ENCODE measurements at places on chromosomes 16 and 17.
A peak's percentile ranks its signal among the peaks of the same experiment; 100 is the strongest.

DNA sequence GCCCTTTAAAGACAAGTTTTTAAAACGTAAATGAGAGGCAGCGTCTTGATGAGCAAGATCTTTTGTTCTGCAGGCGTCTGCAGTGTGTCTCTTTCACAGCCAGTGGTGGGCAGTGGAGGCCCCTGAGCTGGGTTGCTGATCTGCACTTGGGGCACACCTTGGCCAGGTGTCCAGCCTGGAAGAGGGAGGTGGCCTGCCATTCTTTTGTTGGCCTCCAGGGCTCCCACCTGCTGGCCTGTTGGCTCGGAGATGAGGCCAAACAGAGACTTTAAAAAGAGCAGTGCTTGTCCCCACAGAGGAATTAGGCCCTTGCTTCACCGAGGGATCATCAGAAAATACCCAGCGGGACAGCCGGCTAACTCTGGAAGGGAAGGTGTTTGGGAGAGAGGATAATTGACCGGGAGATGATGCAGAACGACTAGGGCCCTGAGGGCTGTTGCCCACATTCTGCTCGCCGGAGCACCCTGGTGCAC lies 145.9 kb upstream of the PLCG2 start:
- peak; percentile 12 for DNase-seq

DNA sequence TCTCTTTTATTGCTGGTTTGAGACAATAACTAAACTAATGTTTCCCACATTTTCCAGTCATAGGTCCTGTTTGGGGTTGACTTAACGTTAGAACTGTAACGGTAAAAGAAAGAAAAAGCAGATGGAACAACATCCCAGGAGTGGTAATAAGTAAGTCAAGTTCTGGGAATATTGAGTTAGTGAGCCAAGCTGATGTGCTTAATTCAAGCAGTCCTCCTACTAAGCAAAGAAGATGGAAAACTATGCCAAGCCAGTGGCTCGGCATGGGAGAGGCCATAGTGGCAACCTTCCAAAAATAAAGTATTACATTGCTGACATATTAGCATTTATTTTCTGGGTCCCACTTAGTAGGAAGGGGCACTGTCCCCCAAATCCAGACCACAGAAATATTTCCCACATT lies 161.7 kb upstream of the CDH5 start:
- no peak for DNase-seq

DNA sequence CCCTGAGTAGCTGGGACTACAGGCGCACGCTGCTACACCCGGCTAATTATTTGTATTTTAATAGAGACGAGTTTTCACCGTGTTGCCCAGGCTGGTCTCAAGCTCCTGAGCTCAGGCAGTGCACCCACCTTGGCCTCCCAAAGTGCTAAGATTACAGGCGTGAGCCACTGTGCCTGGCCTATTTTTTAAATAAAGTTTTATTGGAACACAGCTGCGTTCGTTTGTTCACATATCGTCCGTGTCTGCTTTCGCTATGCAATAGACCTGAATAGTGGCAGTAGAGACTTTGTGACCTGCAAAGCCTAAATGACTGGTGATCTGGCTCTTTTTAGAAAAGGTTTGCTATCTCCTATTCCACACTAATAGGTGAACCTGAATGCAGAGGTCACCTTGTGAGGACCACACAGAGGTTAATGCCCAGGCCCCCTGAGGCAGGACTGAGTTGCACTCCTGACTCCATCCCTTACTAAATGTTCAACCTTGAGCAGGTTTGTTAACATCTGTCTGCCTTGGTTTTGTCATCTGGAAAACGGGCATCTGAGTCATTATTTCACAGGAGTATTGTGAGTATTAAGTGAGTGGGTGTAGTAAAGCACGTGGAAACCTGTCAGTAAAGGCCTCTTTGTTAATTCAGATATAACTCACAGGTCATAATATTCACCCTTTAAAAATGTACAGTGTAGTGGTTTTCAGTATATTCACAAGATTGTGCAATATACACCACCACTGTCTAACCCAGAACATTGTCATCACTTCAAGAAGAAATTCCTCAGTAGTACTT lies 157.5 kb upstream of the CACNG5 start:
- no peak for DNase-seq

DNA sequence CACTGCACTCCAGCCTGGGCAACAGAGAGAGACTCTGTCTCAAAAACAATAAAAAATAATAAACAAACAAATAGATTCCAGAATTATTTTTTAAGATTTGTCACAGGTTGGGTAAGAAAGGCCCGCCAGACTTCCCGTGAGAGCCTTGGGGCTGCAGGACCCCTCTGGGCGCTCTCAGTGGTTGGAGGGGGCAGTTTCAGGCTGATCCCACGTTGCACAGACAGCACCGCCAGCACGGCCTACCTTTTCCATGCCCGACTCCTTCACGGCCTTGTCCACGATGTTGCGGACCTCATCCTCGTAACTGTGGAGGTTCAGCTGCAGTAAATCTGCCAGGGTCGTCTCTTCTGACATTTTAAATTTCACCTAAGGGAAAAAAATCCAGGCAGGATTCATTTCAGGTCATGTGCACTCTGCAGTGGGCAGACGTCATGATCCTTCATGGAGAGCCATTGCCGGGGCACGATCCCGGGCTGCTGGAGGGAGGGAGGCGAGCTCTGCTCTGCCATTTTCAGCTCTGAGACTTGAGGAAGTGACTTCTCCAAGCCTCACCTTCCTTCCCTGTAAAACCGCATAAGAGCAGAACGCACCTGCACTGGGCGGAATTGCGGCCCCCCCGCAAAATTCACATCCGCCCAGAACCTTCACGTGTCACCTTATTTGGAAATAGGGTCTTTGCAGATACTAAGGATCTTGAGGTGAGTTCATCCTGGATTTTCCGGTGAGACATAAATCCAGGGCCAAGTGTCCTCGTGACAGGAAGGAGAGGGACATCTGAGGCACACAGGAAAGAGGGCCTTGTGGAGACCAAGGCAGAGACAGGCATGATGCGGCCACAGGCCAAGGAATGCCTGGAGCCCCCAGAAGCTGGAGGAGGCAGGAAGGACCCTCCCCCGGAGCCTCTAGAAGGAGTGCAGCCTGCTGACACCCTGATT lies 66.8 kb downstream of the DNAH17 start:
- no peak for DNase-seq

DNA sequence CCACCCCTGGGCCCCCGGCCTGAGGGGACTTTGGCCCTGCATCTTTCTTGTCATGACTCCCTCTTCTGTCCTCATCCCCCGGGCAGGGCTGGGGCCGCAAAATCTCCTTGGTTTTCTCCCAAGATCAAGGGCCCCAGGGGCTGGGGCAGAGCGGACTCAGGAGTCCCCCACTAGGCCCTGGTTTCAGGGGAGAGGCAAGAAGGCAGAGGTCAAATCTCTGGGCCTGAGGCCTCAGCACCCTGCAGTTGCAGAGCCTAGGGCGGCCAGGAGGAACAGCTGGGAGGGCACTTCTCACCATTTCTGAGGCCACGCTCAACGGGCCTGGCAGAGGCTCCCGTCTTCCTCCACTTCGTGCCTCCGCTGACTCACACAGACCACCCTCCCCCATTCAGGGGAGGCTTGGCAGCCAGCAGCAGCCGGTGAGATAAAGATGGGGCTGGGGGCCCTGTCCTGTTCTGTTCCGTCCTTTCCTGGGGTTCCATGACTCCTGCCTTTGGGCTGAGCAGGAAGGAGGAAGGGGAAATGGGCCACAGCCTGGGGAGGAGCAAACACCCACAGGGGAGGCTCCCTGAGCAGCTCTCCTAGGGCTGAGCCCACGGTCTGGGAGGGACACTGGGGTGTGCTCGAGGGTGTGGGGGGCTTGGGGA lies 12.4 kb downstream of the ZSCAN10 start:
- no peak for DNase-seq

DNA sequence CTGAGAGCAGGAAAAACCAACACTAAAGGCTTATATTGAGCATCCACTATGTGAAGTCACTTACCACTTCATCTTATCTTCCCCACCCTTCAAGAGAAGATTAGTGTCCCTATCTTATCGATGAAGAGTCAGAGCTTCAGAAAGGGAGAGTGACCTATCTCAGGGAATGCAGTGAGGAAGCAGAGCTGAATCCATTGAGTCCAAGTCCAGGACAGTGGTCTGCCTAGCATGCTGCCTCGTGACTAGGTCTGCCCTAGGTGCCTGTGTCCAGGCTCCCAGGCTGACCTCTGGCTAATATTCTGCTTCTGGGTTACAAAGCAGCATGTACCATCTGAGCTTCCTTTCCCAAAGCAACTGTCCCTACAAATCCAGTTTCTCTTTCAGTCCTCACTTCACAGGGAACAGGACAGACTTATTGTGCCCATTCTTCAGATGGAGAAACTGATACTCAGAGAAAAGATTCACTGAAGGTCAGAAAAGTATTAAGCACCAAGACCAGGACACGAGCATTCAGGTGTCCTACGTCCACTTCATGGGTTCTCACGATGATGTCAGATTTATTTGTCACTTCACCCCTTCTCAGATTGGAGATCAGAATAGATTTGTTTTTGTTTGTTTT lies 13.3 kb upstream of the FZD2 start:
- no peak for DNase-seq

DNA sequence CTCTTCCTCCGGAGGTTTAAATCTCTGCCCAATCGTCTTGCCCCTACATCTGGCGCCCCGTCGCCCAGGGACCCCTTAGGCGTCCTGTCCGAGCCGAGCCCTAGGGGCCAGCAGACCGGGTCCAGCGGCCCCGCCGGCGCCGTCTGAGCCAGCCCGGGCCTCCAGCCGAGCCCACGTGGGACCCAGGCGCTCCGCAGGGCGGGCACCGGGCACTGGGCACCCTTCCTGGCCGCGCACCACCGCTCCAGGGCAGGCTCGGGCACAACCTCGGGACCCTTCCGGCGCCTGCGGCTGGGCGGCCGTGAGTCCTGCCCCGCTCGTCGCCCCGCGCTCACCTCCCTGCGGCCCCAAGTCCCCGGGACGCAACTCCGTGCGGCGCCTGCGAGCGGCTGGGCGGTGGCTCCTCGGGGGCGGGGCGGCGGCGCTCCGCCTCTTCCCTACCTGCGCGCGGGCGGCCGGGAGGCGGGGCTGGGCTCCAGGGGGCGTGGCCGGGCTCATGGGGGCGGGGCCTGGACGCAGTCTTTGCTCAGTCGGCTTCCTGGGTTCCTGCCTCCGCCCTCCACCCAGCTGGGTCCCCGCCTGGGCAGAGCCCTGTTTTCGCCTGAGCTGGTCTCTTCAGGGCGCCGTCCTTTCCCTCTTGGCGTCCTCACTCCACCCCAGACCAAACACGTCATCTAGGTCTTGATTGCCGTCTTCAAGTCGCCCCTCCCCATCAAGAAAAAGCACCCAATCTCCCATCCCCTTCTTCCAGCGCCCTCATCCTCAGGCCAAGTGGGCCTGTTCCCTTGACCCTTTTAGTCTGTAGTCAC lies at the start of gene RHBDF2:
Gene RHBDF2, minus strand, starts transcription at position 406 of the 809 bp plus-strand sequence. CDS start 19,899 bp downstream, outside the sequence.
- DNase-seq, result peak; percentile 94

- DNase-seq, result no peak
Observed at GRCh38 chr17:80374732-80375585, 40.0 kb upstream of the ENDOV start.

DNA sequence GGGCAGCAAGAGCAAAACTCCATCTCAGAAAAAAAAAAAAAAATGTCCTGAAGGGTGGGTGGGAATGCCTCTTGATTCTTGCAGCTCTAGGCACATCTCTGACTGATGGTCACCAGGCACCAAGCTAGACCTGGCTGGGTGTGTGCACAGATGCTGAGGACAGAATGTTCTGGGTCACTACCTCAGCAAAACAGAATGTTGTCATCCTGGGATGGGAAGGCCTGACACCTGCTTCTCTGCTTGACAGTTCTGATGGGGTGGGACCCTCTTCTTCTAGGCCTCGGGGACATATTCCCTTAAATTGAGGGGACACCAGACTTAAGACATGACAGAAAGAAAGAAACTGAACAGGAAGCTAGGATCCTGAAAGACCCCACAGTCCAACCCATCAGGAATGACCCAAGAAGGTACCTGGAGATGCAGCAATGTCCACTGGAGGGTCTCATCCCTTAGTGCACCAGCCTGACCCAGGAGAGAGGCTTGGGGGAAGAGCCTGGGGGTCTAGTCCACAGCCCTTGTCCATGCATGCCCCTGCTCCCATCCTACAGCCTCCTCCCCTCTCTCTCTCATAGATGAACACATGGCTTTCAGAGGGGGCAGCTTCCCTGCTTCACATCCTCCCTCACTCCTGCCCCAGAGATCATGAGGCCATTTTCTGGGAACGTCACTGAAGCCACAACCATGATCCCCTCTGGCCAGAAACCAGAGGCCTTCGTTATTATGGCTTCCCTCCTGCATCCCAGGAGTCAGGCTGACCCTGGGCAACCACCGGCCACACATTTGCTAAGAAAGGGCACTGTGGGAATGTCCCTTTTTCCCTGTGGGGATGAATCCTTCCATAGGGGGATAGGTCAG lies 3.8 kb upstream of the STAT5B start:
- DNase-seq, result no peak

DNA sequence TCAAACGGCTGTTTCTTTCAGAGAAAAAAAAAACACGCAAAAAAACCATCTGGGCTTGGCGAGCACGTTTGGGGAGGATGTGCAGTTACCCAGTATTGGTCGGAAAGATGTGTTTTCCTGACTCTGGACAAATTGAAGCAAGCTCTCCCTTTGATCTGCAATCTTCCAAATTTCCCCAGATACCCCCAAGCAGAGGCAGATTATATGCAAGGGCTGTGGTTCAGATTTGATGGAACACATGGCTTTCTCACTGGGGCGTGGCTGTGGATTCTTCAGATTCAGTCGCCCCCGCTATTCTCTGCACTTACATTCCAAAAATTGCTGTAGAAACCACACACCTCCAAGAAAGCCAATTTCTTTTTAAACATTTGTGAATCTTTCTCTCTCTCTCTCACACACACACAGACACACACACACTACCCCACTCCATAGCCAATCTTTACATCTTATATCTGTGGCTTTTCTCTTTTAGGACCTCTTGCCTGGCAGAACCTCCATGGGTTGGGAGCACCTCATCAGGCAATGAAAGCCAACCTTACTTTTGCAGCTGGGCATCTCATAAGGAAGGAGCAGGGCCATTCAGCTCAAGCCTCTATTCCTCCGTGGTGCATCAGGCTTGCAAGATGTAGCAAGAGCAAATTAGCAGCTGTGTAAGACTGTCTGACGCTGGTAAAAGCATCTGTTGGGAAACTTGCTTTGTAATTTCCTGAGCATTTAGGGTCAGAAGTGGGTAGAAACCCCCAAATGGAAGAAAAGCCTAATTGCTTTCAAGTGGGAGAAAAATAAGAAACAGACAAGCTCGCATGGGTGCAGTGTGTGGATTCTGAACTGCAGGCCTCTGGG lies 103.9 kb upstream of the FAM20A start:
- DNase-seq, result no peak

DNA sequence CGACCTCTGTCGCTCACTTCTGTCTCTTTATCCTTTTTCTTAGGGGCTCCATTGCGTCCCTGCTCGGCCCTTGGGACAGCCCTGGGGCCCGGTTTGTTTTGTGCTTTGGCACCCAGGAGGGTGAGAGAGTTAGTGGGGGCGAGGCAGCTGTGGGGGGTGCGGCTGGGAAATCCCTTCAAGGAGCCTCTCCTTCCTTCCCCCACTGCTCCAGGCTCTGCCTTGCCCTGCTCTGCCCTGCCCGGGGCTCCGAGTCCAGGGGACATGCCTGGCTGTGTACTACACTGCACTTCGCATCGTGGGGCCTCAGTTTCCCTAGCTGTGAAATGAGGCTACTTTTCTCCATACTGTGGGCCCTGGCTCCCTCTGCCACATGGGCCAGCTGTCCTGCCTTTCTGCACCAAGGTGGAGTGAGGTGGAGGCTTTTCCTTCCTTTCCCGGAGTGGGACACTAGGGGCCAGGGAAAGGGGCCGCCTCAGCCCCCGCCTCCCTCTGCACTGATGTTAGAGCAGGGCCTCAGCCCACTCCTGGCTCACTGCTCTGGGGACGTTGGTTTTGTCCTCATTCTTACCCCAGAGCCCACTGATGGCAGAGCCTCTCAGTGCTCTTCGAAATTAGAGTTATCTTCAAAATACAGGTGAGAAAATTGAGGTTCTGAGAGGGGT lies 980 bp downstream of the LLGL1 start:
- no peak for DNase-seq
